Thyroid gland (tissue), 4 donors: ENCODE measurements at places on chromosomes 13 and 19.

GRCh38 chr19:21694171-21694906, 73.0 kb downstream of the ZNF100 start:
- DNase-seq: peak; percentile 51

DNA sequence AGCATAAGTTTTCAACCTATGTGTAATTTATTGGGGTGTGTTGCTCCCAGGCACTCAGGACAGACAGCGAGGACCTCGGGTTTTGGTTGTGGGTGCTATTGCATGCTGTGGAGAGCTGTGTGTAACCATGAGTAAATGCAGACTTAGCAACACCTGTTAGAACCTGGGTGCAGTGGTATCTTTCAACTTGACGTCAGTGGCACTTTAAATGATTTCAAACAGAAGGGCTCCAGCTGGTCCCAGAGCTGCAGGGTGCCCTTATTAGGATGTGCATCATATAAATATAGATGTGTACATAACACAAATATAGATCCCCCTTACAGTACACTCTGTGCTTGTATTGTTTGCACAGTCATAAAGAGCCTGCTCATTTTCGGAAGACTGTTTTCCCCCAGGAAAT, 228.3 kb upstream of the IRS2 start:
- no peak for DNase-seq

DNA sequence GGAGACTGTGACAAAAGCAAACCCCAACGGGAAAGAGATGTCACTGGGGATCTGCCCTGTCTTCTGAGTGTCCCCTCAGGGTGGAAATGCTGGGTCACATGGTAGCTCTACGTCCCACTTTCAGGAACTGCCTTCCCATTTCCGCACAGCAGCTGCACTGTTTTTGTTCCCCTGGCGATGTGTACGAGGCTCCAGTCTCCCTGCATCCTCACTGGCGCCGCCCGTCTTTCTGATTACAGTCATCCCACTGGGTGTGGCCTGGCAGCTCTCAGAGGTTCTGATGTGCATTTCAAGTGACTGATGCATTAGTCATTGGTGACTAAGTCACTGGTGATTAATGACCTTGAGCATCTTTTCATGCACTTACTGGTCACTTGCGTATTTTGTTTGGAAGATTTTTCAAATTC, 21.2 kb downstream of the PCID2 start:
- DNase-seq: peak; percentile 37

DNA sequence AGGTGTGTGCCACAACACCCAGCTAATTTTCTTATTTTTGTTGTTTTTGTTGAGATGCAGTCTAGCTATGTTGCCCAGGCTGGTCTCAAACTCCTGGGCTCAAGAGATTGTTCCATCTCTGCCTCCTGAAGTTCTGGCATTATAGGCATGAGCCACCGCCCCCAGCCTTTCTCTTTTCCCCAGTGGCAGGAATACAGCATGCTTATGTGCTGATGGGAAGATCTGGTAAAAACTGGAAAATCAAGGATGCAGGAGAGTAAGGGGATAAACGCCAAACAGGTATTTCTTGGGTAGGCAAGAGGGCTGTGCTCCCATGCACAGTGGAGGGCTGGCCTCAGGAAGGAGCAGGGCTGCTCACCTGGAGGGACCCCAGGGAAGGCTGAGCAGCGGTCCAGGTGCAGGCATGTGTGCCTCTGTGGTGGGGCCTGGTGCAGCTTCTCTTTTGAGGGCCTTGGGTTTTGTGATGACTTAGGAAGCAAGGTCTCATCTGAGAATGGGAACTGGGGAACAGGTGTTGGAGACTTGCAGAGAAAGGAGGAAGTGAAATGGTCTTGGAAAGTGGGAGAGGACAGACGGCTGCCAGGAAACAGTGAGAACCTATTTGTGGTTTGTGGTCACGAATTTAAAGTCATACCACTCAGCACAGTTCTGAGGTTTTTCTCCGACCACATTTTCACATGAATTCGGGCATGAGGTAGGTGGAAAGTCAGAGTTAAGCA, 106.5 kb downstream of the TEX26 start:
- DNase-seq: no peak

DNA sequence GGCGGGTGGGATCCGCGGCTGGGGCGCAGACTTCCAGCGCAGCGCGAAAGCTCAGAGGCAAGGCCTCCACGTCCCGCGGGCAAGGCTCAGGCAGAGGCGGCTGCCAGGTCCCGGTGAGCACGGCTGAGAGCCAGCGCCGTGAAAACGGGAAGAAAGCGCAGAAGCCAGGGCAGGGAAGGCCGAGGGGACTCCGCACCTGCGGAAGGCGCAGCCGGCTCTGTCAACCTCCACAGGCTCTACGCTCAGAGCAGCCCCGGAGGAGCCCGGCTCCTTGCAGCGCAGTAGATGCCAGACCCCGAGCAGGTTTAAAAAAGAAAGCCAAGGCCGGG, 131.0 kb downstream of the RNF17 start:
- DNase-seq: no peak

DNA sequence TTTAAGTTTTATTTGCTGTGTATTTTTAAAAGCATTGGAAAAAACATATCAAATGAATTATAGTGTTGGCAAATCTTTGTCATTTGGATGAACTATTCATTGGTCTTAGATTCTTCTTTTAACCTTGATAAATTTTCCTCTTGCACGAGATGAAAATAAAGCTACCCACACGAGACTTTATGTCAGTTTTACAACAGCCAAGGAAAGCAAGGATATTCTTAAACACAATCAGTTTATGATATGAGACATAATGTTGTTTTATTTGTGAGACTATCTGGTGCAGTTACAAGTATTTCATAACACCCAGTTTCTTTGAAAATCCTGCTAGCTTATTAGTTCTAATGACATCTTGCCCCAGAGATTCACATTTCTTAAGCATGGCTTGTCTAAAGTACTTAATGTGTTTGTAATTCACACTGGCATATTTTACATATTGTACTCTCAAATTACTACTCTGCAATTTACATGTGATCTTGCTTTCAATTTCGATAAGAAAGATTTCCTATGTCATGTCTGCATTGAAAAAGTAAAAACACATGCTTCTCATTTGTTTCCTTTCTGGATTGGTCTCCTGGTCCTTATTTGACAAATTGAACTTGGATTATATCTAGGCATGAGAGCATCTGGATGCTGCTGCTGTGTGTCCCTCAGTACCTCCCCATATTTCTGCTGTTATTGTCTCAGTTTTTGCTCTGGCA, 955.5 kb upstream of the PCDH9 start:
- no peak for DNase-seq

- DNase-seq: no peak
These were observed 23.8 kb upstream of the VSTM2B start for GRCh38 chr19:29501816-29502580.

GRCh38 chr13:71149498-71150363, 717.3 kb downstream of the DACH1 start:
- no peak for DNase-seq

DNA sequence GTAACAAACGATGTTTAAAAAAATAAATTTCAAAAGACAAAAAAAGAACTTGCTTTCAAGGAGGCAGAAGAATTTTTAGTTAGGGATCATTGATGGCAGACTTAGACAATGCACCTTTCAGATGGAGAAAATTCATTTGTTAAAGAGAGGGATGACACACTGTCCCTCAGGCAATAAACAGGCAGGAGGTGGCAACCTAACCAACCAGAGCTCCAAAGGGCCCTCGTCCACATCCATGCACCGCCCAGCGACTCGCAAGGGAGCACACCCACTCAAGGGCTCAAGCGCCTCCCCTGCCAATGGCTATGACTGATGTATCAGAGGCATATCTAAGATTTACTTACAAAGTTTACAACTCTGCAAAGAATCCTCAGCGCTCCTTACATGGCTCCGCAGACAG, 81.9 kb downstream of the TUBGCP3 start:
- DNase-seq: no peak

- DNase-seq: no peak
These were observed 6.0 kb downstream of the FAM187B start for GRCh38 chr19:35222373-35223015.

DNA sequence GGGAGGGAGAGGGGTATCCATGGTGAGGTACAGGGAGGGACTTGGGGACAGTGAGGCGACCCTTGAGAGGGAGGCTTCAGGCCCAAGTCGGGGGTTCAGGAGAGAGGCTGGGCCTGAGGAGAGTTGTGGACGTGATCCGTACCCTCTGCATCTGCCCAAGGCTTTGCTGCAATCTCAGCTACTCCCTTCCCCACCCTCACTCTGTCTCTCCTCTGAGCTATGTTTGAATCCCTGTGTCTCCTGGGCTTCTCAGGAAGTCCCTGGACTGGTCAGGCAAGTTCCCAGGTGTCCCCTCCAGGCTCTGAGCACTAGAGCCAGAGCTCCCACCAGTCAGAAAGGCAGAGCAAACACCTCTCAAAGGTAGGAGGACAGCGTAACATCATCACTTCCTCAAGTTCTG, 1.8 kb downstream of the LIN37 start:
- no peak for DNase-seq

DNA sequence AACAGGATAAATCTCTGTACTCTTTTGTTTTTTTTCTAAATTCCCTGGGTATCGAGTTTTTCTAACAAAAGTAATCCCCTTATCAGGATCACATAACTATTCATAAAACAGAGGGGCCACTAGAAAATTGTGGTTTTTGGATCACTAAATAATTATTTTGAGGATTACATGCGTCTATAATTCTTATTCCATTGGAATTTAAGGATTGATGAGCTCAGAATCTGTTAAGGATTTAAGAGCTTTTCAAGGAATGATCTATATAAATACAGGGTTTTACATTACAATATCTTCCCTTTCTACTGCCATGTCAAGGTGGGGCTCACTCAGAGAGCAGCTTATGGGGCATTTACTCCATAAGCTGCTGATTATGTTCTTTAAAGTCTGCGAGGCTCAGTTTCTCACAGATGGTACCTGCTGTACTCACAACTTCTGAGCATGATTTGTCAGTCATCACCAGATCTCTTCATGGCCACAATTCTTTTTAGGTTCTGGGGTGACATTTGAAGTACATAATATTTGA, 449.8 kb downstream of the PCDH17 start:
- no peak for DNase-seq

- no peak for DNase-seq
These were observed 22.4 kb upstream of the CPAMD8 start for GRCh38 chr19:17048885-17049453.

GRCh38 chr13:85808811-85809210, 9.6 kb upstream of the SLITRK6 start:
- no peak for DNase-seq

DNA sequence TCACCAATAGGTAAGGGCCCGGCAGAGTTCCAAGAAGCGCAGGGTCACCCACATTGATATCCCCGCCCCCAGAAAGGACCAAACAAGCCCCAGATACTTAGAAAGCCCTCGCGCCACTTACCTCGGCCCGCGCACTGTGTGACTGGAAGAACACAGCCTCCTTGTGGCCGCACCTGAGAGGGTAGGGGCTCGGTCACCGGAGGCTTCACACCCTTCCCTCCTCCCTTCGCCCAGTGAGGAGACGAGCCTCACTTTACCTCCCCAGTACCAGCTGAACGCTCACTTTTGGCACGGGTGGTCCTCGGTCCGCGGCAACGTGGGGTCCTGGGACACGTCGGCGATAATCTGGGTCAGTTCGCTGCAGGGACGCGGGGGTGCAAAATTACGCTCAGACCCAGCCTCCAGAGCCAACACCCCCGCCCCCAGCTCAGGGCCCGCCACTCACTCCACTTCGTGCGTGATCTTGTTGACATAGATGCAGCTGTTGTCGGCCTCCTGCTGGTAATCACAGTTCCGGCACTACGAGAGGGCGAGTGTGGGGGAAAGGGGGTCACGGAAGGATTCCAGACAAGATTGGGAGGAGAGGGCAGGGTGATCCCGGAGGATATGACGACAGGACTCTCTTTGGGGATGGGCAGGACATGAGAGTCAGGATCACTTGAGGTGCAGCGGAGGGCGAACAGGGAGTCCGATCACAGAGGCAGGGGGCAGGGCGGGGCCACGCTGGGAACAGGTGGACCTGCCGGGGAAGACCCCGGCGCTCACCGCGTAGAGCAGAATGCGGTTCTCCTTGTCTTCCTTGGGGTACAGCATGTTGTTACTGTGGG, 568 bp downstream of the POLR2I start:
- DNase-seq: peak; percentile 49

DNA sequence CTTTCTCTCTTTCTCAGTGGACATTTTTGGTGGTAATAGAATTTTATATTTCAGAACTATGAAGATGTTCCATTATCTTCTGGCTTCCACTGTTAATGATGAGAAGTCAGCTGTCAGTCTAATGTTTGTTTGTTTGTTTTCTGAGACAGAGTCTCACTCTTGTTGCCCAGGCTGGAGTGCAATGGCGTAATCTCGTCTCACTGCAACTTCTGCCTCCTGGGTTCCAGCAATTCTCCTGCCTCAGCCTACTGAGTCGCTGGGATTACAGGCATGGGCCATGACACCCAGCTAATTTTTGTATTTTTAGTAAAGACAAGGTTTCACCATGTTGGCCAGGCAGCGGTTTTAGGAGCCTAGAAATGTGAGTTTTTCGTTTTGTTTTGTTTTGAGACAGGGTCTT, 4.7 kb downstream of the ZNF317 start:
- no peak for DNase-seq

DNA sequence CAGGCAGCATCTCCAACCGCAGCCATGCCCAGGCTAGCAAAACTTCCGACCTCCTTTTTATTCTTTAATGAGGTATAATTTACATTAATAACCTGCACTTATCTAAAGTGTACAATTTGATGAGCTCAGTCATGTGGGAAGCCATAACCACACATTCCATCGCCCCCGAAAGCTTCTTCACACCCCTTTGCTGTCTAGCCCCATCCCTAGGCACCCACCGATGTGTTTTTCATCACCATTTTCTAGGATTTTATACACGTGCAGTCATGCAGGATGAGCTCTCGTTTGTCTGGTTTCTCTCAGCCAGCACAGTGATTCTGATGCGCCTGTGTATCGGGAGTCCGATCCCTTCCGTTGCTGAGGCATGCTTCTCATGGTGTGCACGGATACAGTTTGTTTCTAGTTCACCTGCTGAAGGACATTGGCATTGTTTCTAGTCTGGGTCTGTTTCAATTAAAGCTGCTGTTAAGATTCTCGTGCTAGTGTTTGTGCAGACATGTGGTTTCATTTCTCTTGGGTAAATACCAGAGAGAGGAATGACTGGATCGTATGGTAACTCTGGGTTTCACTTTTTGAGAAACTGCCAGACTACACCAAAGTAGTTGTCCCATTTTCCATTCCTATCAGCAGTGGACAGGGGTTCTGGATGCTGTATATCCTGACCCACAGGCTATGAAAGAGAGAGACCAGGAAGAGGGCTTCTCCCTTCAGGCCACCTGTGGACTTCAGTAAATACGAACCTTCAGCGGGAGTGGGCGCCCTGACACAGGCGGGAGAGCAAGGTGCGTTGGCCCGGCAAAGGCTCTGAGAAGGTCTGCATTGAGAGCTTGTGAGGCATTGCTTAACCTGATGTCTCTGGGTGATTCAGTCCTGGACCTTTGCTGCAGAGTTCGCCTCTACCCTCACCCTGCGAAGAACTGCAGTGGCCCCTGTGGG, 4.9 kb downstream of the AP1M1 start:
- DNase-seq: no peak

- DNase-seq: no peak
These were observed 18.6 kb downstream of the NALCN start for GRCh38 chr13:101397742-101398141.

GRCh38 chr13:46717275-46717674, 79.7 kb downstream of the ESD start:
- no peak for DNase-seq

GRCh38 chr13:80633251-80633650, 292.3 kb upstream of the SPRY2 start:
- DNase-seq: no peak
